Left lung (tissue), 14 donors: ENCODE measurements at places on chromosomes 1 and 21.
A peak's percentile ranks its signal among the peaks of the same experiment; 100 is the strongest.

- no peaks in the 10 kb centered on the region for H3K27me3 ChIP-seq
- peak; percentile 71 for DNase-seq
- no peaks in the 10 kb centered on the region for H3K36me3 ChIP-seq
- peaks cover 4% of the 10 kb centered on the region for H3K4me1 ChIP-seq
- H3K4me3 ChIP-seq: no peak overlapping the region
These were observed 48.6 kb upstream of the PCBP3 start for GRCh38 chr21:45594721-45595489.

- H3K4me1 ChIP-seq: no peaks in the 10 kb centered on the region
- no peaks in the 10 kb centered on the region for H3K27me3 ChIP-seq
- H3K36me3 ChIP-seq: no peaks in the 10 kb centered on the region
- DNase-seq: no peak
- H3K27ac ChIP-seq: no peak overlapping the region
These were observed 80.2 kb downstream of the FMN2 start for GRCh38 chr1:240171907-240172306.

DNA sequence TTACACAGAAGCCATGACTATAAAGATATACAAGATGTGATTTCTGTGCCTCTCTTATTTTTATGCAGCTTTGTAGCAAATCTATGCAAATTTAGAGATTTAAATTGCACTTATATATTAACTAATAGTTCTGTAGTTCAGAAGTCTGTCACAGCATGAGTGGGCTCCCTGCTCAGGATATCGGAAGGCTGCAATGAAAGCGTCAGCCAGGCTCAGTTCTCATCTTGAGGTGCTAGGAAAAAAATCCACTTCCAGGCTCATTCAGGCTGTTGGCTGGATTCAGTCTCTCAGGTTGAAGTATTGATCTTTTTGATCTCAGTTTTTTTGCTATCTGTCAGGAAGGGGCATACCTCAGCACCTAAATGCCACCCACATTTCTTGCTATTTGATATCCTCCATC lies 487.4 kb upstream of the DEPDC1 start:
- H3K27me3 ChIP-seq: no peaks in the 10 kb centered on the region
- no peak overlapping the region for H3K4me3 ChIP-seq
- no peak for DNase-seq
- no peaks in the 10 kb centered on the region for H3K36me3 ChIP-seq
- no peak overlapping the region for H3K27ac ChIP-seq
- no peaks in the 10 kb centered on the region for H3K4me1 ChIP-seq

DNA sequence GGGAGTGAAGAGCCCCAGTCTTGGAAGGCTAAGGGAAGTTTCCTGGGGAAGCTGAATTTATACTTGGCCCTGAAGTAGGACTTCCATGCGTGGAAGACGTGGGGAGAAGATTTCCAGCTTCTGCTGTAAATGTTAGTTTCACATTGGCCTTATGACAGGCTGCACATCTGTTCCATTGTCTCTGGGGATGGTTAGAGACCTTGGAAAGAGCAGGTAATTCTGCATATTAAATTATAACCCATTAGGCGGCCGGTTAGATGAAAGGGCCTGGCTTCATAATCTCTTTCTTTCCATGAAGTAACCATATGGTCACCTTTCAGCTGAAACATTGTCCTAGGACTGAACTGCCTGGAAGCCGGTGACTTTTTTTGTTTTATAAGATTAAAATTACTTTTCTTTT lies 37.5 kb downstream of the DPT start:
- no peaks in the 10 kb centered on the region for H3K4me1 ChIP-seq
- H3K4me3 ChIP-seq: no peak overlapping the region
- no peaks in the 10 kb centered on the region for H3K36me3 ChIP-seq
- no peak for DNase-seq

DNA sequence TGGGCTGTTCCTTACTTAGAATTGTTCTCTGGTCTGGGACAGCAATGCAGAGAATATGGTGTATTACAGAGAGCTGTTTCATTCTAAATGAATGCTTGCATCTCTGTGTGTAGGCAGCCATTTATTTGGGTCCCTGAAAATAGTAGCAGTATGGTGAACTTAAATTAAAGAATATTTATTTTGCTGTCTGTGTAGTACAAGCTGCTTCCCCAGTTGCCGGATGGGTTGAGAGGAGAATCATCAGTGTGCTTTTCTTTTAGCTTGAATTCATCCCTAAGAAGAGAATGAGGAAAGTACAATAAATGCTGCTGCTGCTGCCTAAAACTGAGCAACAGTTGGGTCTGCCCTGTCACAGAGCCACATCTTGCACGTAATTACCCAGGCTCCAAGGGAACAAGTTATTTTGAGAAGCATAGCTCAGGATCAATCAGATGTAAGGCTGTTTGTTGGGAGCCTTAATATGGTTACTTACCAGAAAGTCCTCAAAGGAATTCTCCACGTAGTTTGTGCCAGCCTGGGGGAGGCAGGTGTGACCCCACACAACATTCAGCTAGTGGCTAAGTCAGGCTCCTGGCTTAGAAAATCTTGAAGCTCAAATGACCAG lies 16.6 kb downstream of the ACTN2 start:
- no peaks in the 10 kb centered on the region for H3K4me1 ChIP-seq
- H3K4me3 ChIP-seq: no peak overlapping the region
- no peaks in the 10 kb centered on the region for H3K27me3 ChIP-seq
- no peak for DNase-seq
- no peak overlapping the region for H3K27ac ChIP-seq

DNA sequence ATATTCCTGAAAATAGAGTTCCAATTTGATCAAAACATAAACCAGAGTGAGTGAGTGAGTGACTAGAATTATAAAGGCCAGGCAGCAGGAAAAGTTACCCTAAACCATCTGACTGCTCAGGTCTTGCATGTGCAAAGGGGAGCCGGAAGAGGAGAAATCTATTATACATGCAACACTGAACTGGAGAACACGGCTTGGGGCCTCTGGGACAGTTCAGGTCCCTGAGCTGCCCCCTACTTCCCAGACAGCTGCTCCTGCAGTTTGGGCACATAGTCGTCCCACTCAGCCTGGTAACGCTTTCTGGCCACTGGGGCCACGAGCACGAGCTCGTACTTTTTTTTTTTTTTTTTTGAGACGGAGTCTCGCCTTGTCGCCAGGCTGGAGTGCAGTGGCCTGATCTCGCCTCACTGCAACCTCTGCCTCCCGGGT lies 40.1 kb downstream of the PTPRC start:
- H3K36me3 ChIP-seq: peaks cover 8% of the 10 kb centered on the region
- DNase-seq: no peak
- no peaks in the 10 kb centered on the region for H3K27me3 ChIP-seq
- peaks cover 4% of the 10 kb centered on the region for H3K4me1 ChIP-seq
- no peak overlapping the region for H3K4me3 ChIP-seq

- DNase-seq: no peak
- H3K4me3 ChIP-seq: no peak overlapping the region
- no peaks in the 10 kb centered on the region for H3K36me3 ChIP-seq
- no peaks in the 10 kb centered on the region for H3K4me1 ChIP-seq
- H3K27ac ChIP-seq: no peak overlapping the region
- H3K27me3 ChIP-seq: peaks cover 7% of the 10 kb centered on the region
These were observed 32.7 kb upstream of the RAB4A start for GRCh38 chr1:229238231-229238630.

GRCh38 chr1:205293350-205294074 lies 28.0 kb downstream of the NUAK2 start:
- no peak overlapping the region for H3K4me3 ChIP-seq
- DNase-seq: no peak
- H3K27me3 ChIP-seq: no peaks in the 10 kb centered on the region
- peaks cover 14% of the 10 kb centered on the region for H3K4me1 ChIP-seq

DNA sequence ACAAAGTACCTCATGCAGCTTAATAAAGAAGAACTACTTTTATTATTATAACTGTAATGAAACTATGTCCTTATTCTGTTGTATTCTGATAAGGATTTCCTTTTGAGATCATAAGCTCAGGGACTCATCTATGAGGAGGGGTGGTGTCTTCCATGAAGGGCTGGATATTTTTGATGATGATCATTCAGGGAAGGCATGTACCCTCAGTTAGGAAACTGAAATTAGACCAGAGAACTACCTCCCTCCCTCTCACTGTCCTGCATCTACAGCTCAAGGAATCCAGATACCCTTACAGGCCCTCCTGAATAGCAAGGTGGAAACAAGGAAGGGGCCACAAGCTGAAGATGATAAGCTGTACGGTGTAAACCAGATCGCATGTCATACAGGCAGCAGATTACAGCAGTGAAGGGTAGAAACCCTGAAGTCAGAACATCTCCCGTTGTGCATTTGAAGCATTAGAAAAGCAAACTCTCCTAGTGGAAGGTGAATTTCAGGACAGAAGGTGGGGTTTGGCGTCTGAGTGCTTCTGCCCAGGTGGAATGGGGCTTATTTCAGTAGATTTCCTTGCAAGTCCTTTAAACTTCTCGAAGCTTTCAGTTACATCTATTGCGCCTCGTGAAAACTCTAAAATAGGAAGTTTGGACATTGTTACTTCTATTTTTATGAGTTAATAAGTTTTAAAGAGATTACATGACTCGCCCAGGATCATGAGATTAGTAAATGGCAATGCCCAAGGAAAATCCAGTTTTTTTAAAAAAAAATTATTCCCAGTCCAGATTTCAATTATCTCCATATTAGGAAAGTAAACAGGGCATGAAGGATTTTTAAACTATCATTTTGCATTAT lies 101.1 kb upstream of the HNRNPU start:
- no peak overlapping the region for H3K4me3 ChIP-seq
- no peaks in the 10 kb centered on the region for H3K27me3 ChIP-seq
- peak overlapping the region; percentile 77 for H3K27ac ChIP-seq
- DNase-seq: no peak
- peaks cover 37% of the 10 kb centered on the region for H3K4me1 ChIP-seq

DNA sequence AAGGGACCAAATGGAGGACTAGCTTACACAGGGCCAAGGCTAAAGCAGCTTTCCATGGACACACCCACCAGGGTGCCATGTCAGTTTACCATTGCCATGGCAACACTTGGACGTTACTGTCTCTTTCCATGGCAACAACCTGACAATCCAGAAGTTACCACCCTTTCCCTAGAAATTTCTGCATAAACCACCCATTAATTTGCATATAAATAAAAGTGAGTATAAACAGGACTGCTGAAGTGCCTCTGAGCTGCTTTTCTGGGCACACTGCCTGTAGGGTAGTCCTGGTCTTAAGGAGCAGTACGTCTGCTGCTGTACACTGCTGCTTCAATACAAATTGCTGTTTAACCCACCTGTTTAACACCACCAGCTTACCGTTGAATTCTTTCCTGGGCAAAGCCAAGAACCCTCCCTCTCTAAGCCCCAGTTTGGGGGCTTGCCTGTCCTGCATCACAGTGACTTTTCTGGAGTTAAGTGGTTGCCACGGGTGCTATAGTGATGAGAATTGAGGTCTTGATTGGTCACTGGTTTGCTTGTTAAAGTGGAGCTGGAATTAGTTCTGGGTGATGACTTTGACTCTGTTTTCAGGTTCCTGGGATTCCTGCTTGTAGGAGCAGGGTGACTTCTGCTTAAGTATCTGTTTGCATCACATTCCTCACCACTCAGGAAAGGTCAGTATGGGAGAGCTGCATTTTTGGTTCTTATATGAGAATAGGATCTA lies 83.2 kb downstream of the CLDN17 start:
- H3K36me3 ChIP-seq: no peaks in the 10 kb centered on the region
- no peaks in the 10 kb centered on the region for H3K27me3 ChIP-seq

DNA sequence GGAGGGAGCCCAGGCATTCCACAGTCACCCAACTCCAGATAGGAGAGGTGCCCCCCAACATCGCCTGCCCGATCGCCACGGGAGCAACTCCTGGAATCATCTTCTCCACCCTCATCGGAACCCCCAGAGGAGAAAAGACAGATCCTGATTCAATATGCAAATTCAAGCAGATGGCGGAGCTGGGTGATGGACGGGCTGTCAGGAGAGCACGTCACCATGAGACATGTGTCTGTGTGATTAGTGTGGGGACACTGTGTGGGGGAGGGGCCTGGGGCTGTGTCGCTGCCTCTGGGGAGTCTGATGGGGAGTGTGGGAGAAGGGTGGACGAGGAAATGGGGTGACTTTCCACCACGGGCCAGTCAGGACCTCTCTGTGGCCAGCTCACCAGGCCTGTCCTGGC lies 90.2 kb upstream of the CSF3R start:
- H3K4me3 ChIP-seq: no peak overlapping the region
- H3K27ac ChIP-seq: no peak overlapping the region
- no peaks in the 10 kb centered on the region for H3K36me3 ChIP-seq
- H3K4me1 ChIP-seq: no peaks in the 10 kb centered on the region
- no peak for DNase-seq

DNA sequence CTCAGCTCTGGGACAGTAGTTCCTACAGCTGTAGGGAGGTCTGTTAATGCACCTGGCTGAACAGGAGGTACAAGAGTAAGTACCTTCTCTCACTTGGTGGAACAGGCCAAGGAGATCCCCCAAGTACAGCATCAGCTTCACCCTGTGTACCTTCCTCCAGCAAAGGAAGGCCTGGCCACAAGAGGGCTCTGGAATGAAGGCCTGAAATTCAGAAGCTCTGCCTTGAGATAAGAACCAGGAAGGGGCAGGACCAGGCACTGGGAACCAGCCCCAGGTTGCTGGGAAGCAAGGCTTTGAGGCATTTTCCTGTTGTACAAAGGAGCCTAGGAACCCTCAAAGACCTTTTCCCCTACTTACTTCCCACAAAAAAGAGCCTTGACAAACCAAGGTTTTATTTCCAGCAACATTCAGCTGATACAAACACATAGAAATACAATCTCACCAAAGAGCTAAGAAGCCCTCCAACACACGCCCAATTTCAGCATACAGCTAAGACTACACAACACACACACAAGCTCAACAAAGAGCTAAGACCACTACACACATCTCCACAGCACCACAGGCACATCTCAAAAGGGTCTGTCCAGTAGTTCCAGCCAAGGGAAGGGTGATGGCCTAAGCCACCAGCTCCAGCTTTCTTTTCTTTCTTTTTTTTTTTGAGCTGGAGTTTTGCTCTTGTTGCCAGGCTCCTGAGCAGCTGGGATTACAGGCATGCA lies 23.5 kb downstream of the F11R start:
- H3K27ac ChIP-seq: peak overlapping the region; percentile 78
- H3K27me3 ChIP-seq: no peaks in the 10 kb centered on the region
- H3K36me3 ChIP-seq: peaks cover 40% of the 10 kb centered on the region
- no peak overlapping the region for H3K4me3 ChIP-seq

GRCh38 chr1:899636-900317 lies 23.9 kb upstream of the SAMD11 start:
- H3K4me3 ChIP-seq: no peak overlapping the region
- no peaks in the 10 kb centered on the region for H3K4me1 ChIP-seq
- no peaks in the 10 kb centered on the region for H3K27me3 ChIP-seq
- no peak overlapping the region for H3K27ac ChIP-seq
- H3K36me3 ChIP-seq: no peaks in the 10 kb centered on the region
- no peak for DNase-seq
